ENCODE measurements at places on chromosomes 1 and 21.

- peak; percentile 6 for DNase-seq
Observed at GRCh38 chr1:163528710-163529348, 207.1 kb downstream of the NUF2 start.

GRCh38 chr1:201724039-201724765 lies 104.8 kb upstream of the IPO9 start:
- no peak for DNase-seq

DNA sequence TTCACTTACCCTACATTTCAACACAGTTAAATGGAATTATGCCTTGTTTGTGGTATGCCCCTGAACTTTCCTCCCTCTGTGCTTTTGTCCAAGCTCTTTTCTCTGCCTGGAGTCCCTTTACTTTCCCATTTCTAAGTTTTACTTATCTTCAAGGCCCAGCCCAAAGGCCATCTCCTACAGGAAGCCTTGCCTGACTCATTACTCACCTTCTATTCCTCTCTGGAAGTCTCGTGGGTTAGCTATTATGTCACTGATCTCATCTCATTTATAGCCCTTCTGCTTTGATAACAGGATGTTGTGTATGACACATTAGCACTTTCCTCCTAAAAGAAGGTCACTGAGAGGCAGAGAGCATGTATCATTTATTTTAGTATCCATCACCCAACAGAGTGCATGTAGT lies 78.8 kb upstream of the CD1D start:
- no peak for DNase-seq

DNA sequence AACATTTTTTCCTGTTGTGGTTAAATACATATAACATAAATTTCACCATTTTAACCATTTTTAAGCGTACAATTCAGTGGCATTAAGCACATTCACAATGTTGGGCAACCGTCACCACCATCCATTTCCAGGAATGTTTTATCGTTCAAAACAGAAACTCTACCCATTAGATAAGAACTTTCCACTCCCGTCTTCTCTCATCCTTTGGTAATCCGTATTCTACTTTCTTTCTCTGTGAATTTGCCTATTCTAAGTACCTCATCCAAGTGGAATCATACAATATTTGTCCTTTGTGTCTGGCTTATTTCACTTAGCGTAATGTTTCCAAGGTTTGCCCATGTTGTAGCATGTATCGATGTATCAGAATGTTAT lies 336.0 kb downstream of the RRAGC start:
- DNase-seq: no peak

DNA sequence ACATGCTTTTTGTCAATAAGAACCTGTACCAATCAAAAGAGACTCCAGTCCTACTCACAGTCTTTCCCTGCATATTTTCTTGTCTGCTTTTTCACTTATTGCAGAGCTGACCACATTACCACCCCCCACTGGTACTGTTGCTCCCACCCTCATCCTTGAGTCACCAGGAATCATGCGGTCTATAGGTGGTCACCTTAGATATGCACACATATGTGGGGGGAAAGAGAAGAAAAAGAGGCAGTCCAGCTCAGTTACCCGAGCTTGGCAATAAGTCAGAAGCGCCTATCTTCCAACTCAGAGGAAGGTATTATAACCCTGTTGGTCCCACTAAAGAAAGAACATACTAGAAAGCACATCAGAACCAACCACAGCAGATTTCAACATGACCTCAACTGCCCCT lies 119.2 kb downstream of the SMYD2 start:
- DNase-seq: no peak

DNA sequence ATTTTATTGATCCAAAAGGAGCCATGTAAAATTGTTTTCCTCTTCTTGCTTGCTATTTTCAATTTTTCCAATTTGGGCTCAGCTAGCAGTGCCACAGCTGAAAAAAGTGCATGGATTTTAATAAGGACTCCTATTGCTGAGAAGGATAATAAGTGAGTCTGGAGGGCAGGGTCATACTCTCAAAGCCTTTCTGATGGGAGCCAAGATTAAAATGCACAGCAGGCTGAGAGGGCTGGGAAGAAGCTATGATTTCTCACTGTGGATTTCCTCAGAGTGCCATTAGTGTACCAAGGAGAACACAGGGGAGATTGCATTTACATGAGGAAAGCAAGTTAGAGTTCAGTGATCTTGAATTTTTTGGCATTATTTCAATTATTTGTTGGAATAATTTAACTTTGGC lies 261.3 kb downstream of the ST6GALNAC3 start:
- DNase-seq: no peak

DNA sequence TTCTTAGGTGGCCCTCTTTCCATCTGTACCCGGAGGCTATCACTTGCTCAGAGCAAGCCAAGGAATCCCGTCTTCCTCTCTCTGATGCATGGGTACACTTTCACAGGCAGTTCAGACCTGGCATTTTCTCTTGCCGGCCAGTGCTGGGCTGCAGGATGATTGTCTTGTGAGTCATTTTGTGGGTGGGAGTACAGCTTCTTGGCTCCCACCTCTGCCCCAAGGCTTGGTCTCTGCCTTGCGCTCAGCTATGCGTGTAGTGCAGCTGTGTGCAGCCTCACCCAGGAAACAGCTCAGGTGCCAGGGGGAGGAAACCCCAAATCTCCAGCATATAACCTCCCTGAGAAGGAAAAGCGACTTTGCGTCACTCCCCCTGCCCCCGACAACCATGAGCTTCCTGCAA lies 3.9 kb upstream of the AJAP1 start:
- no peak for DNase-seq

GRCh38 chr1:25505656-25506385 lies 37.6 kb upstream of the LDLRAP1 start:
- no peak for DNase-seq

GRCh38 chr1:79594121-79594698 lies 587.7 kb upstream of the ADGRL4 start:
- DNase-seq: no peak

DNA sequence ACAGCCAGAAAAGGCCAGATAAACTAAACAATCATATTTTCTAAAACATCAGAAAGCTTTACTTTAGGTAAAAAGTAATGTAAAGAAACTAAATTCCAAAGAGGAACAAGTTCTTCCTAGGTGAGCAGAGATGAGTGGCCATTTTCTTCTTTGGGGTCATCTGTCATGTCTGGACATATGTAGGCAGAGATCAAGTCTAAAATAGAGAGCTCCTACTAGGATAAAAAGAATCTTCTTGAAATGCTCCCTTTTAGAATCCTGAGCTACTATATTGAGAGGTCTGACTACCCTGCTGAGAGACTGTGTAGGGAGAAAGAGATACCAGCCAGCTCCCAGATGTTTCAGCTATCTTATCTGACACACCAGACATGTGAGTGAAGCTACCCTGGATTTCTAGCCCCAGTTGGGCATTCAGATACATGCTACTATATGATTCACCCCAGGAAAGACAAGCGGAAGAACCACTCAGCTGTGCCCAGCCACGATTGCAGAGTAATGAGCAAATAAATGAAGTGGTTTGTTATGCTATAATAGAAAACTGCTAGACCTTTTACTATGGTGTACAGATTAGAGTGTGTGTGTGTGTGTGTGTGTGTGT lies 80.1 kb downstream of the TTLL7 start:
- DNase-seq: no peak

DNA sequence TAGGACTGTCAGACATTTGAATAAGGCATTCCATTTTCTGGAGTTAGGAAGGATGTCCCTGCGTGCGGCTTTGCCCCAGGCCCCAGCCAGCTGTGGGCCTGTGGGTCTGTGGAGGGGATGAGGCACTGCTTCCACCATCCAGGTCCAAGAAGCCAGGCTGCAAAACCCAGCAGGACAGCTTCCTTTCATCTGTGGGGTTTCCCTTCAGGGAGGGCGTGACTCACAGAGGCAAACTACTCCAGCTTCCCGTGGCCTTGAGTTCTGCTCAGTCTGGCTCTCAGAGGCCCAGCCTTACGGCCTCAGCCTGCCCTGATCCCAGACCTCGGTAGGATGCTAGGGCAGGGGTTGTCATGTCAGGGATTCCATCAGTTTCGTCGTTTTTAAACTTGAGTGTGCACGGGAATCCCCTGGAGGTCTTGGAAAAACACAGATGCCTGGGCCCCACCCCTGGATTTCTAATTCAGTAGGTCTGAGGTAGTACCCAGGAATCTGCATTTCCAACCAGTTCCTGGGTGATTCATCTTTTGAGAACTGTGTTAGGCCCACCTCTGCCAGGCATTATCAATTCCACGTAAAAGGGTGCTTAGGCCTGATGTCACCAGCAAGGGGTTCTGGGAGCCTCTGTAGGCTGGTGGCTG lies 32.3 kb upstream of the TENT5C start:
- DNase-seq: no peak

- DNase-seq: no peak
Observed at GRCh38 chr1:115677182-115677555, 35.4 kb downstream of the VANGL1 start.

DNA sequence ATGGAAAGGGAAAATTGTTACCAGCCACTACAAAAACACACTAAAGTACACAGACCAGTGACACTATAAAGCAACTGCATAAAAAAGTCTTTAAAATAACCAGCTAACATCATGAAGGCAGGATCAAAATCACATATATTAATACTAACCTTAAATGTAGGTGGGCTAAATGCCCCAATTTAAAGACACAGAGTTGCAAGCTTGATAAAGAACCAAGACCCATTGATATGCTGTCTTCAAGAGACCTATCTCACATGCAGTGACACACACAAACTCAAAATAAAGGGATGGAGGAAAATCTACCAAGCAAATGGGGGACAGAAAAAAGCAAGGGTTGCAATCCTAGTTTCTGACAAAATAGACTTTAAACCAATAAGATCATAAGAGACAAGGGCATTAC lies 246.3 kb downstream of the SEC16B start:
- DNase-seq: no peak

DNA sequence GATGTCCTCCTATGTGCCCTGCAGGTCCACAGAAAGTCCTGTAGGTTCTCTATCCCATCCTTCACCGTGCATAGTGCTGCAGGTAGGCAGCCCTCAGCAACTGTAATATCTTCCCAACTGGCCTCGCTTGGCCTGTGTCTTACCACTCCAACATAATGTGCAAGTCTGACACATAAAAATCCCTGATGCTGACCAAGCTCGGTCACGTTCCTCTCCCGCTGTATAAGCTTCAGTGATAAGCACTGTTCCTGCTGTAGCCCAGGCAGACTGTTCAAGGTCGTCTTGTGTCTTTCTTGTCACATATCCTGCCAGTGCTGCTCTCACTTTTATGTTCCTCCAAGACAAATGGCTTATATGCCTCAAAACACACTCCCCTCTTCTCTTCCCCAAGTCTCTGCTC lies 19.4 kb upstream of the KCNE1 start:
- no peak for DNase-seq

DNA sequence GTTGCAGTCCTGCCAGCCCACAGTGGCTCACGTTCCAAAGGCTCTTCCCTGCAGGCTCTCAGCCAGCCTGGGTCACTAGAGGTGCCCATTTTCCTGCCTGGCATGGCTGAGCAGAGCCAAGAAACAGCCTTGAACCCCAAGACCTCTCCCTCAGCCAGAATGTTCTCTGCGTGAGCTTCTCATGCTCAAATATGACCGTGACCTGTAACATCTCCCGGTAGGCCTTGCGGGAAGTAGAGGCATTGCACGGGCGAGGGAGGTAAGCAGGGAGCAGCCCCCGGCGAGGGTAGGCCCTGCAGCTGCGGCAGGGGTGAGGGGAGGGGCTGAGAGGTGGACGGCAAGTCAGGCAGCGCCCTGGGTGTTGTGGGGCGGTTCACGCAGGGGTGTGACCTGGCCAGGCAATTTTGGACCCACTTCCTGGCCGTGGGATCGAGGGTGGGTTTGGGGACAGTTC lies 20.0 kb downstream of the RRP1 start:
- no peak for DNase-seq

DNA sequence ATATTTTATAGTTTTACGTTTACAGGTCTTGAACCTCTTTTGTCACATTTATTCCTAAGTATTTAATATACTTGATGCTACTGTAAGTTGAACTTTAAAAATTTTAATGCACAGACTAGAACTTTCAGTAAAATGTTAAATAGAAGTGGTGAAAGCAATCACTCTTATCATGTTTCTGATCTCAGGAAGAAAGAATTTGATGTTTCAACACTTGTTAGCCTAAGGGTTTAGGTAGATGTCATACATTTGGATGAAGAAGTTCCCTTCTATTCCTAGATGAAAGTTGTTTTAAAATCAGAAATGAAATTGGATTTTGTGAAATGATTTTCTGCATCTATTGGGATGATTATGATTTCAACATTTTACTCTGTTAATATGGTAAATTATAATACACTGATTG lies 63.6 kb upstream of the TTLL7 start:
- no peak for DNase-seq

Measured in AML-193 (cell line).